Activated CD4-positive, alpha-beta T cell treated with anti-CD3 and anti-CD28 coated beads, Interleukin-2, amount 50 U/mL, for 48 hours (primary cell): ENCODE measurements at places on chromosomes 3 and 15.

DNA sequence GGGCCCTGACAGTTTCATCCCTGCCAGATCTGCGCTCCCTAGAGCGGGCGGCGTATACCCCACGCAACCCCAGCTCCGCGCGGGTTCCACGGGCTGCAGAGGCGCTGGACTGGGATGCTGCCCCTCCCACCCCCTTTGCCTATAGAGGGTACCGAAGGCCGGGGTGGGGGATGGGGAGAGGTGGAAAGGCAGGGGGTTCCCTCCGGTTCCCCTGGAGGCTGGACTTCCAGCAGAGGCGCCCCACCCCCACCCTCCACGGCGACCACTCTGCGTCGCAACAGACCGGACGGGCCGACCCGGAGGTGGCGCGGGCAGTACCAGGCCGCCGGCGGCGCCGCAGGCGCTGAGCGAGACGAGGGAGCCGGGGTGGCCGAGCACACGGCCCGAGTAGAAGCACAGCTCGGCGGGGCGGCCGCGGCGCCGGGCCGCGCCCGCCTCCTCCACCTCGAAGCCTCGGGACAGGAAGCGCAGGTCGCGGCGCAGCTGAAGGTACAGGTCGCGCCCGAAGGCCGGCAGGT lies 995 bp downstream of the ADAMTS17 start:
- DNase-seq, result no peak

DNA sequence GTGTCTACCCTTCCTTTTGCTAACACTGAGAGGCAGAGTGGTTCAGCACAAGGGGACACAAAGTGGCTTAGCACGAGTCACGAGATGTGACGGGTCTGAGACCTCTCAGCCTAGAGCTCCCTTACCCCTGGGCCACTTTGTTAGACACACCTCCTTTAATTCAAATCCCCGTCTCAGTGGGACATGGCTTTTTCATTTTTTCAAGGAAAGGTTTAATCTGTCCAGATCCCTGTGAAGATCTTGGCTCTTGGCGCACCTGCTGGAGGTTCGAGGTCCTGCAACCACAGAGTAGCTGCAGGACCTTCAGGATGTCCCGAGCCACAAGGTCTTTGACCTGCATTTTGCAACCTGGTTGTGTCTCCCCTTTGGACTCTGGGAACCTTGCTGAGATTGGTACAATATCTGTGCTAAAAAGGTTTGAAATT lies 52.0 kb downstream of the LPP start:
- DNase-seq, result no peak

GRCh38 chr3:140343211-140344081 lies 334.4 kb upstream of the TRIM42 start:
- DNase-seq, result no peak

- DNase-seq, result no peak
Measured at GRCh38 chr3:18190646-18191045, 234.5 kb downstream of the SATB1 start.

DNA sequence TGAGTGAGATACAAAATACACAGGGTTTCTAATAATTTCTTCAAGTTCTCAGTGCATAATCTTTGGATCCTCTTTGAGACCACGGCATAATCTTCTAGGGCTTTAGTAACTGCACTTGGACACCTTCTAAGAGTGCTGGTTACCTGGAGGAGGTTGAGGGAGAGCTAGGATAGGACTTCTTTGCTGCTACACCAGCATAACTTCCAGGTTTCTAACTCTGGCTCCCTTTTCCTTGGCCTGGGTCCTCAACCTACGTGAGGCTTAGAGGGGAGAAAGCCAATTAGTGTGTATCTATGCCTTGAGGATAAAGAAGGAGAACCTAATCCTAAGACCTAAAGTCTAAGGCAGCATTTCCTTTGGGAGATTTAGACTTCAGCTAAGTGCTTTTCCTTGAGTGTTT lies 184.8 kb downstream of the LSAMP start:
- DNase-seq, result no peak

DNA sequence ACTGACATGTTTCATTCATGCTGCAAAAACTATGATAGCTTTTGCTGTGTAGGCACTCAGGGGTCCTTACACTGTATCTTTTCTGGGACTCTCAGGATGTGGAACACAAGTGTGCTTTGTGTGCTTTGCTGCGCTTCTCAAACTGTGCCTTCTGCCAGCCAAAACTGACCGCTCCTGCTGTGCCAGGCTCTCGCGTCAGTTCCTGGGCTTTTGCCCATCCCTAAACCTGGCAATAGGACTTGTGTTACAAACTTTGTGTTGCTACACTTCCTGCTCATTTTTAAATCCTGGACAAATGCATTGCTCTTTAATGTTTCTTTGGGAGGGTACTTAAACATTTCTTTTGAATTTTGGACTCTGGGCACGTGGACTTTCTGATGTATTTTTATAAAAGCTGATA lies 60.3 kb downstream of the DIPK2A start:
- DNase-seq, result no peak

DNA sequence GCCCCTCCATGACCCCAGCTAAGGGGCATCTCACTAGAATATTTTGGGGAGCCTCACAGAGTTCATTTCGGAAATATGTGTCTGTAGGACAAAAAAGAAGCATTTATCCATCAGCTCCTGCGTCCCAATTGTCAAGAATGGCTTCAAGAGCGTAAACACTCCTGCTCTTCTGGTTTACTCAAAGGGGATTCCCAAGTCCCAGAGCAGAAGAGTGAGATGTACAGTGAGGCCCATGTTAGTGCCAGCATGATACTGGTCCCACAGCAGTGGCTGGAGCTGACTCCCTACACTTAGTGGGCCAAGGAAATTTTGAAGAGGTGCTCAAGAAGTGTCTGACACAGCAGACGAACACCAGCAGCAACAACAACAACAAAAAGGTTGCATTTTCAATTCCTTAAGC lies 34.9 kb upstream of the ARL8B start:
- DNase-seq, result no peak

- DNase-seq, result no peak
Measured at GRCh38 chr3:144242747-144243146, 271.1 kb downstream of the DIPK2A start.

- DNase-seq, result peak; percentile 25
Measured at GRCh38 chr15:85289677-85290365, 90.6 kb upstream of the AKAP13 start.

GRCh38 chr3:169980055-169980454 lies 13.4 kb downstream of the SEC62 start:
- DNase-seq, result no peak

GRCh38 chr3:133387341-133387740 lies 12.5 kb upstream of the BFSP2 start:
- DNase-seq, result no peak

- no peak for DNase-seq
Measured at GRCh38 chr3:167051421-167051820, 328.7 kb downstream of the ZBBX start.

DNA sequence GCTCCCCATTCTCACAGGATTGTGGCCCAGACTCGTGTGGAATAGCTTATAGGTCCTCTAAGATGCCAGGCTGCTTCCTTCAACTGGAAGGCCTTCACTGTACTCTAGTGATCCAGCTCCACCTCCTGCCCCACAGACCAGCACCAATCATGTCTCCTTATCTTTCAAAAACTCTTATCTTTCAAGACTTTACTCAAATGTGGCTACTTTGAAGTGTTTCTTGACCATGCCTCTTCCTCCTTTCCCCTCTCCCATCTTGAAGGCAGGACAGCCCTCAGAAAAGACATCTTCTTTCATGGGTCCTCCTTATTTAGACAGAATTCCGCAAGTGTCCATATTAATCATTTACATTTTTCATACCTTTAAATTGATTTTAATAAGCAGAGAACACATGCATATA lies 142.3 kb downstream of the CHST2 start:
- DNase-seq, result no peak

- DNase-seq, result no peak
Measured at GRCh38 chr3:152261329-152261728, 7.4 kb upstream of the MBNL1 start.

DNA sequence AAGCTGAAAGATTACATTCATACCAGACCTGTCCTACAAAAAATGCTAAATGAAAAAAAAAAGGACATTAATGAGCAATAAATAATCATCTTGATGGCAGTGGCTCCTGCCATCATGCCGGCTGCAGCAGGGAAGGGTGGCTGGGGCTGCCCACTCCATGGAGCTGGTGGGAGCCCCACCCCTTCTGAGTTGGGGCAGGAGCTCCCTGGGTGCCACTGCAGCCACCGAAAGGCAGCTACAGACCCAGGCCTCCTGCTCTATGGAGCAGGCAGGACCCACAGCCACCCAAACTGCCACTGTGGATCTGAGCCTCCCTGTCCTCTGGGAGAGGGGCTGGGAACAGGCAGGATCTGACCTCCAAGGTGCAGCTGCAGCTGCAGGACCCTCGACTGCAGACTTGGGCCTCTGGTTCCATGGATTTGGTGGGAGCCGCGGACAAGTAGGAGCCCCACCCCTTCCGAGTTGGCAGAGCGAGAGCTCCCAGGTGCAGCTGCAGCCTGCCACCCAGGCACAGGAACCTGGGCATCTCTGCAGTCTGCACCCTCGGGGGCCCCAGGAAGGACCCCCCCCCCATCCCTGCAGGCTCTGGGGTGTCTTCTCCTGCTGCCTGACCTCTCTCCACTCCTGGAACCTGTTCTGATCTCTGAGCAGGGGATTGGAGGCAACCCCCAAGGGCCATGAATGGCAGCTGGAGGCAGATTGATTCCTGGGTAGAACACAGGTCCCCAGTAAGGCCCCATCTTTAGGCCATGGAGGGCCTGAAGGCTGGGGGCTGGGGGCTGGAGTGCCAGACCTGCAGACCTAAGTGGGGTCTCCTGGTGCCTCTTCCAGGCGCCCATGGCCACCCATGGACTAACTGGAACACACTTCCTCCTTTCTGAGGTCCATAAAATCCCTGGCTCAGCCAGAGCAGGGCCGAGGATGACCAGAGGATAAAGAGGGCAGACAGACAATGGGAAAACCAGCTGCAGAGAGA lies 70.4 kb upstream of the TTC14 start:
- DNase-seq, result no peak

DNA sequence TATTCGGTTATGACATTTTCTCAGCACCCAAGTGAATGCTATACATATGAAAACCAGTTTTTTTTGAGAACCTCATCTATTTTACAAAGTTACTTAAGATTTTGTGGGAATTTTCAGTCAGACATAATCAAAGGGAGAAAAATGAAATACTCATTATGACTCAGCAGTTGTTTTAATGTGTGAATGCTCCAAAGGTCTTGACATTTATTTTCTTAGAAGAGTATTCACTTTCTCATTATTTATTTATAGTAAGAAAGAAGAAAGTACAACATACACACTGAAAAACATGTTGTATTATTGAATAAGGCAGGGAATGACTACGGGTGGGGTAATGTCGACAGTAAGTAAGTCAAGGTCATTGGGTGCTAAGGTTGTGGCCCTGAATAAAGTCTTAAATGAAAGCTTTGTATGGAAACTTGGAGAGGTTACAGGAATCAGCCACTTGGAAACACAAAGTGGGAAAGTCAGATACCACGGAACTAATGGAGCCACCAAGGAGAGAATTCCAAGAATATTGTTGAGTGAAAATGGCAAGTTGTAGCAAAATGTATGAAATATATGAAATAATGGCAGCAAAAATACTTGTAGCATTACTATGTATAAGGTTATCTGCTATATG lies 844.5 kb downstream of the TBL1XR1 start:
- no peak for DNase-seq

GRCh38 chr3:10374311-10374710 lies 53.4 kb upstream of the SEC13 start:
- no peak for DNase-seq

GRCh38 chr3:195549931-195550519 lies 6.9 kb upstream of the PPP1R2 start:
- peak; percentile 61 for DNase-seq

GRCh38 chr3:171765511-171765887 lies 44.8 kb downstream of the PLD1 start:
- DNase-seq, result no peak

GRCh38 chr3:61858054-61858453 lies 296.7 kb downstream of the PTPRG start:
- DNase-seq, result no peak

DNA sequence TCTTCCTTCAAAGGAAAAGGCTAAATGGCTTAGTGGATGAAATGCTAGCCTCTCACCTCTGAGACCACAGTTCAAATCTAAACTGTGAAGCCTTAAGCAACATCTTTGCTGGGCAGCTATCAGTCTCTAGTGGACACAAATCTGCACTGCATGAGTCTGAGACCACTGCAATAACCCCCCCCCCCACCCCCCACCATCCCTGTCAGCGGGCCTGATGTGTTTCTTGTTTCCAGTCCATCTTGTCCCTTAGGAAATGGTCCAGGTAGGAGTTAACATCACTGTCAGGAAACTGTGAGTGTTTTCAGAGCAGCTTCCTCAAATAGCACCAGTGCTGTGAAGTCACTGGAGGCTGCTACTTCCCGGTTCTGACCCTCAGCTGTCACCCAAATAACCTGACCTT lies 140.6 kb upstream of the TMCO5A start:
- DNase-seq, result no peak

DNA sequence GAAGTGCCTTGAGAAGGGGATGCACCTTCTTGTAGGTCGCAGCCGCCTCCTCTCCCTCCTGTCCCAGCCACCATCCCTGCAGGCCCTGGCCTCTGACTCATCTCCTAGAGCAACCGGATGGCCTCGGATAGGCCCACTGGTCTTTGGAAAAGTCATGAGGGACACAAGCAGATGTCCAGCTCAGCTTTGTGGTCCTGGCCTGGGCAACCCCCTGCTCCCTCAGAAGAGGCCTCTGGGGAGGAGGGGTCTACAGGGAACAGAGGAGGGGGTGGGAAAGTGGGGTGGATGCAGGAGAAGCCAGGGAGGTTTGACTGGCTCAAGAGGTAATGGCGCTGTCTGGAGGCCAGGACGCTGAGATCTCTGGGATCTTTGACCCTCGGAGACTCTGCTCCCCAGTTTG lies 259.2 kb upstream of the TLE3 start:
- no peak for DNase-seq

- peak; percentile 83 for DNase-seq
Measured at GRCh38 chr3:157159037-157159761, 748 bp downstream of the CCNL1 start.

DNA sequence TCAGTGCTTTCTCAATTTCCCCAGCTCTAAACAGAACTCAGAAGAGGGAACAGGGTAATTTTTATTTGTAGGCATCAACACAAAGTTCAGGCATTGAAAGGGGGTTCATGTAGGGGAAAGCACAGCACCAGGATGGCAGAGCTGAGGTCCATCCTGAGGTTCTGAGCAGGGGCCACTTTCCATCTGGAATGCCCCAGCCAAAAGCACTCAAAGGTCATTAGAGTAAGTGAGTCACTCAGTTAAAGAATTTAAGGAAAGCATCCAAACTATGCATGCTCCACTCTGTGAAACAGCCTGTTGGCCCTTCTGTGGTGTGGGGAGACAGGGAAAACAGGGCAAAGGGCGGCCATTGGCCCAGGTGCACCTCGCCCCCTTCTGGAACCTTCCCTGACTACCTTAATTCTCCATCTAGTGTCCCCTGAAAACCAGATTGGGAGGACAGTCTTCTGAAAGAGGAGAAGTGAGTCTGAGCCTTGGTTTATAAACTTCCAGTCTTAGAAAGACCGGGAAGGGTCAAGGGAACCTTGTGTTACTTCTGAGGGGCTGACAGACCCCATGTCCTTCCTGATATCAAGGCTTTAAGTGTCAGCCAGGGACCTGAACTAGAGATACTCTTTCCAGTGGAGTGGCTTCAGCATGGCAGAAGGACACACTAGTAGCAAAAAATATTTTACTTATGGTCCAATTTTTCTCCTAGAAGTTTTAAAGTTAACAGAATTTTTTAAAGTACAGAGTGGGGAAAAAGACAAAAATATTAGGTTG lies 133.3 kb downstream of the MYLK start:
- DNase-seq, result no peak
